Sigmoid colon (tissue), 7 donors: ENCODE measurements at places on chromosomes 1 and 21. TPM values are rescaled to one million over a fixed set of nuclear protein-coding genes. Genes with fewer than 3 reads are reported as not detected.

DNA sequence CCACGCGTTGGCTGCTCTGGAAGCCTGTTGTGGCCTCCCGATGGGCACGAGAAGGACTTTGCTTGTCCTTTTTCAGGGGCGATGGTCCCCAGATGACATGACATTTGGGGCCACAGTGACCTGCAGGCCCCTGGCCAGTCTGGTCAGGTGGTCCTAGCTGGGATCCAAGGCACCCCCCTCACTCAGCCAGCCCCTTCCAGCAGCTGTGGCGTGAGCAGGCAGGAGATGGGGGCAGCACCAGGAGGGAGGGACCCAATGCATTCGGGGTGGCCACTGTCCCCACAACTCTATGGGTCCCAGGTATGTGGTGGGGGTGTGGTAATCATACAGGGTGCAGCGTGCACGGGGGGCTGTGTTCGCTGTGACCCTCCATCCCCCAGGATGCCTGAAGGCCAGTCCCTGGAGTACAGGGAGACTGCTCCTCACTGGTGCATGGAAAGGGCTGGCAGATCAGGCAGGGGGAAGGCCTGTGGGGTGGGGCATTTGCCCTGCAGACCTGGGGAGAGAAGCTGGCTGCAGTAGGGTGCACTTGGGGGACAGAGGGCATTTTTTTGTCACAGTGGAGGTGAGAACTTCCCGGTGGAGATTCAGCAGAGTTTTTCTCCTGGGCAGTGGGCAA, 31.7 kb downstream of the WNT3A start:
- no peak overlapping the region for H3K4me3 ChIP-seq
- H3K36me3 ChIP-seq = no peaks in the 10 kb centered on the region
- peaks cover 52% of the 10 kb centered on the region for H3K27me3 ChIP-seq
- H3K4me1 ChIP-seq = peaks cover 10% of the 10 kb centered on the region
- peak; percentile 37 for DNase-seq
- H3K27ac ChIP-seq = no peak overlapping the region

GRCh38 chr1:89361681-89362080, 2.2 kb upstream of the GBP6 start:
- H3K27me3 ChIP-seq = no peaks in the 10 kb centered on the region
- H3K27ac ChIP-seq = no peak overlapping the region
- H3K4me3 ChIP-seq = no peak overlapping the region
- H3K4me1 ChIP-seq = peaks cover 5% of the 10 kb centered on the region
- H3K36me3 ChIP-seq = no peaks in the 10 kb centered on the region

DNA sequence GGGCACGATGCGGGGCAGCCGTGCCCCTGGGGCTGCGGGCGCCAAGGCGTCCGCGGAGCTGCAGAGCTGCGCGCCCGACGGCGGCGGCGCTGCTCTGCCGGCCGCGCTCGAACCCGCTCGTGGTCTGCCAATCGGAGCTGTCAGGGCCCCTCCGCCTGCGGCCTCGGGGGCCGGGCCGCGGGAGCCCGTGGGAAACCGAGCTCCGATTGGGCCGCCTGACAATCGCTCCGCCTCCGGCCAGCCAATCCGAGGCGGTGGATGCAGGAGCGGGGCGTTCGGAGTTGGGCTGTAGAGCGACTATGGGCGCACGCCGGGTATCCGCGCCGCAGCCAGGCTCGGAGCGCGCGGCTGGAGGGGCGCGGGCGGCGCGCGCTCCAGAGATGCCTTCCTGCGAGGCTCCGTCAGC, 100.5 kb upstream of the SOD1 start:
- H3K36me3 ChIP-seq = no peaks in the 10 kb centered on the region
- no peak overlapping the region for H3K27ac ChIP-seq
- peak; percentile 86 for DNase-seq
- no peaks in the 10 kb centered on the region for H3K4me1 ChIP-seq

DNA sequence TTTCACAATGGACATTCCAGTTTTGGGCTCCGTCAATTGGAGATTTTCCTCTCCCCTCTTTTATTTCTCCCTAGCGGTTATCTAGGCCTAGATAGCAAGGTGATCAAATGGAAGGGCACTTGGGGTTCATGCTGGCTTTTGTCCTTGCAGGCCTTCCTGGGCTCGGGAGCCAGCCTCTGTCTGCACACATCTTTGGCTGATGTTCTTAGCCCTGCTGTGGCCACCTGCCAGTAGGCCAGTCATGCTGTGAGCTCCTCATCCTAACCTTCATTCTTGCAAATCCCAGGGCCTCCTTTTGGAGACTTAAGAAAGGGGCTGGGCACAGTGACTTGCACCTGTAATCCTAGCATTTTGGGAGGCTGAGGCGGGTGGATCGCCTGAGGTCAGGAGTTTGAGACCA, 13.5 kb downstream of the TIE1 start:
- DNase-seq = peak; percentile 19
- no peaks in the 10 kb centered on the region for H3K4me1 ChIP-seq
- H3K4me3 ChIP-seq = no peak overlapping the region
- H3K27ac ChIP-seq = no peak overlapping the region

S100A9 gene
- total RNA-seq = 73.4 TPM

ZNF697 gene
- 2.4 TPM for total RNA-seq

GRCh38 chr1:157678721-157679120, 21.8 kb downstream of the FCRL3 start:
- H3K36me3 ChIP-seq = no peaks in the 10 kb centered on the region
- no peaks in the 10 kb centered on the region for H3K27me3 ChIP-seq
- no peak for DNase-seq
- H3K4me1 ChIP-seq = no peaks in the 10 kb centered on the region

DNA sequence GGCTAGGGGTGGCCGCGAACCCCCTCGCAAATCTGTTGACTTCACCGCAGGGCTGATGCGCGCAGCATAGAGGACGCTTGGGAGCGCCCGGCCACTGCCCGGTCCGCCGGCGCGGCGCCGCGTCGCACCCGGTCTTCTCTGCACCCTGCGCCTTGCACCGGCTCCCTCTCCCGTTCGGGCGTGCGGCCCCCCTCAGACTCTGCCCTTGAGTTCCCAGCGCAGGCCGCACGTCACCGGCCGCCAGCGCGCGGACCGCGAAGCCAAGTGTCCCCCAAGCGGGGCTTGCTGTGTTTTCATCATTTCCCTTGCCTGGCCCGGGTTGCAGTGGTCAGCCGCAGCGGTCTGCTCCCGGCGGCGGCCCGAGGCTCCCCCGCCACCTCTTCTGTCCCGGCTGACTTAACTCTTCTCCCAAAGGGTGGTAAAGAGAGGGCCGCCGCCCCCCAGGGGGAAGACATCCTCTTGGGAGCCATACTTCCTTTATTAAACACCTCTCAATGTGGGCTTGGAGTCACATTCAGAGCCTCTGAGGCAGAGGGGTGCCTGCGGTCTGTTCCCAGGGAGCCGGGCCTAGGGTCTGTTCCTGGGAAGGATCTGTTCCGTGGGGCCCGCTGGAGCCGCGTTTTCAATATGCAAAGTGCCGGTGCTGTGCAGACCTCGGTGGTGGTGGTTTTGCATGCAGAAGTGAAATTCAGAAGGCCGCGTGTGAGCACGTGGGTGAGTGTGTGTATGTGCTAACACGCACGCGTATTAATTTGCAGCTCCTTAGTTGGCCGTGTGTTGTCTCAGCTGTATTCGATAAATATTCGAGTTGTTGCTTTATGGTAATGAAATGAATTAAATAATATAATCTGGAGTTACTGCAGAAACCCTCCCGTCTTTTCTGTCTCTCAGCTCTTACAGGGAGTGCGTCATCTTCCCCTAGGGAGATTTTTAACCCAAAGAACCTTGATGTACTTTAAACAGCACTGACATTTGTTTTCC, 17.6 kb downstream of the PBX1 start:
- peak overlapping the region; percentile 46 for H3K4me3 ChIP-seq
- H3K36me3 ChIP-seq = no peaks in the 10 kb centered on the region
- H3K27ac ChIP-seq = peak overlapping the region; percentile 89
- no peaks in the 10 kb centered on the region for H3K27me3 ChIP-seq
- peak; percentile 74 for DNase-seq
- H3K4me1 ChIP-seq = peaks cover 80% of the 10 kb centered on the region

C1QB gene
- total RNA-seq = 82.0 TPM

DTL gene
- total RNA-seq = 0.36 TPM

LRP8 gene
- total RNA-seq = 1.1 TPM

CRP gene
- not detected for total RNA-seq

DNA sequence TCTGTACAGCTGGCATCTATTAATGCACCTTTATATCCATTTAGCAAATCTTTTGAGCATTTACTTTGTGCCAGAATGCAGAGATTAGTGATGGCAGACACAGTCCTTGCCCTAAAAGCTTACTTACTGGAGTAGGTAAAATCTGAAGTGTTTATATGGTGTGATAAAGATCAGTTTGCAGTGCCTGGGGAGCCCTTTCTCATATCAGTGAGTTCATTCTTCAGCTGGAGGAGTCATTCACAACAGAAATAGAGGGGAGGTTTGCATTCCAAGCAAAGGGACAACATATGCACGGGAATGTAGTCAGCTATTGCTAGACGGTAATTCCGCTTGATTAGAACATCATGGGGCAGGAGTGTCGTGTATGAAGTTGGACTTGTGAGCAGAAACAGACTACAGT, 8.4 kb downstream of the SLC35F3 start:
- no peaks in the 10 kb centered on the region for H3K4me1 ChIP-seq
- no peak overlapping the region for H3K27ac ChIP-seq
- H3K36me3 ChIP-seq = no peaks in the 10 kb centered on the region
- no peak overlapping the region for H3K4me3 ChIP-seq
- no peak for DNase-seq
- H3K27me3 ChIP-seq = no peaks in the 10 kb centered on the region

PTPRC gene
- 12.5 TPM for total RNA-seq

DNA sequence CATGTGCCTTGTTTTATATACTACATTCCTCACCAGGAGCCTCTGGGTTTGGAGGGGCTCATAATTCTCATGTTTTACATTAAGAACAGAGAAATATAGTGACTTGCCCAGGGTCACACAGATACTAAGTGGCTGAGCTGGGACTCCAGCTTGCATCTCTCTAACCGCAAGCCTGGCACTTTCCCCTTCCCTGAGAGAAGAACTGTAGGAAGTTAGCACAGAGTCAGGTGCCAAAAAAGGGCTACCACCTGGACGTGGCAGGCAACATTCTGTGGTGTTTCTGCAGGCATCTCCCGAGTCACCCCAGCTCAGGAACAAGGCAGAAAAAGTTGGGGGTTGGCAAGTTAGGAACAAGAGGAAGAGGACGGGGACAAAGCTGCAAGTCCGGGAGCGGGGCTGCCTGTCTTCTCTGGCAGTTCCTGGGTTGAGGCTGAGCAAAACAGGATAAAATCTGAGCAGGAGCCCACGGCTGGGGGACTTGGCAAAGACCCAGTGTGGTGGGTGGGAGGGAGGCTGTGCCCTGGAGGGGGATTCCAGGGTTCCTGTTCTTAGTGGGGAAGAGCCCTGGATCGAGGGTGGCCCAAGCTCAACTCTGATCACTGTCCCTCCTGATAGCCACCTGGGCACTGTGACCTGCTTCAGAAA, 9.8 kb downstream of the PLA2G5 start:
- DNase-seq = peak; percentile 50
- no peak overlapping the region for H3K27ac ChIP-seq

GRCh38 chr1:107058245-107059032, 2.0 kb downstream of the PRMT6 start:
- H3K4me3 ChIP-seq = peak overlapping the region; percentile 74
- H3K36me3 ChIP-seq = no peaks in the 10 kb centered on the region
- no peaks in the 10 kb centered on the region for H3K27me3 ChIP-seq
- H3K4me1 ChIP-seq = peaks cover 12% of the 10 kb centered on the region
- no peak overlapping the region for H3K27ac ChIP-seq
- DNase-seq = no peak

- no peaks in the 10 kb centered on the region for H3K4me1 ChIP-seq
- no peak overlapping the region for H3K4me3 ChIP-seq
- no peaks in the 10 kb centered on the region for H3K36me3 ChIP-seq
- no peaks in the 10 kb centered on the region for H3K27me3 ChIP-seq
Observed at GRCh38 chr1:52747450-52747849, 21.2 kb downstream of the ZYG11B start.

LAD1 gene
- not detected for total RNA-seq

DNA sequence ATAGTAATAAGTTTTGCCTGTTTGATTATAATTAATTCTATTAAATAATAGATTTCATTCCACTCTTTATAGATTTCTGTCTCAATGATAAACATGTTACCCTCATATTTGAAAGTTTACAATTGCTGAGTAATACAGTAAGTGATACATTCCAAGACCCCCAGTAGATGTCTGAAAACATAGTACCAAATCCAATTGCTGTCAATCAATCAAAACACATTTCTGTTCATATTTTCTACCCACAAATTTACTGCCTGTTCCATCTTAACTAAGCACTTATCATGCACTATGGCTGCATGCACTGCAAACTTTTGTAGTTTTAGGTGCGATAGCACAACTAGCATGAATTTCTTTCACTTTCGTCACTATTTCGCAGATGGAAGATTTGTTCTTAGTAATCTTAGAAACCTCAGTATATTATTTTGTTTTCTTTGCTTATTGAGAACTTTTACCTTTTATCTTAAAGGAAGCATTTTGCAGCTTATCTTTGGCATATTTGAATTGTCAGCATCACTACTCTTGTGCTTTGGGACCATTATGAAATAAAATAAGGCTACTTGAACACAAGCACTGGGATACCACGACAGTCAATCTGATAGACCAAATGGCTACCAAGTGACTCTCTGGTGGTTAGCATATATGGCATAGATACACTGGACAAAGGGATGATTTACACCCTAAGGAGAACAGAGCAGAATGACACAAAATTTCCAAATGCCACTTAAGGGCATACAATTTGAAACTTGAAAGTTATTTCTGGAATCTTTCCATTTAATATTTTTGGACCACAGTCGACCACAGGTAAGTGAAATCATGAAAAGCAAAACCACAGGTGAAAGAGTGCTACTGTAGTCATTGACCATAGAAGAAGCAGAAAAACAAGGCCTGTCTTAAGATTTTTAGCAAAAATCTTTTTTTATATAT, 67.6 kb downstream of the RGS13 start:
- H3K4me3 ChIP-seq = no peak overlapping the region
- no peak overlapping the region for H3K27ac ChIP-seq
- H3K36me3 ChIP-seq = no peaks in the 10 kb centered on the region
- H3K4me1 ChIP-seq = no peaks in the 10 kb centered on the region
- DNase-seq = no peak
- no peaks in the 10 kb centered on the region for H3K27me3 ChIP-seq

- no peak for DNase-seq
- H3K4me1 ChIP-seq = no peaks in the 10 kb centered on the region
- no peak overlapping the region for H3K4me3 ChIP-seq
- no peaks in the 10 kb centered on the region for H3K36me3 ChIP-seq
- H3K27ac ChIP-seq = no peak overlapping the region
Observed at GRCh38 chr1:157641177-157641576, 43.3 kb upstream of the FCRL4 start.

C2CD2 gene
- total RNA-seq = 23.9 TPM

DNA sequence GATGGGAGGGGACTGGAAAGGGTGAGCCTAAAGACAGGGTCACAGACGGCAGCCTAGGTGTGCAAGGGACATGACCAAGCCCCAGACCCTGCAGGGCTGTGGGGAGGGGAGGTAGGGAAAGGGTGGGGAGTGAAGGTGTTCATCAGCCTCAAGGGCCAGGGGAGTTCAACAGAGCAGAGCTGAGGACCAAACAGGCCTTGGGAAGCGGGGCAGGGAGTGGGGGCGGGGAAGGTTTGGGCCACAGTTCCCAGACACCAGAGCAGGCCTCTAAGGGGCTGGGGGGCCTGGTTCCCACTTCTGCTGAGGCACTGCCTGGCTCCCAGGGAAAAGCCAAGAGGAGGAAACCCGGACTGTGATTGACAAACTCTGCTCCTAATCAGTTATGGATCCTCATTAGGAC, 456.3 kb downstream of the MATN1 start:
- peaks cover 6% of the 10 kb centered on the region for H3K27me3 ChIP-seq
- no peak overlapping the region for H3K4me3 ChIP-seq
- no peaks in the 10 kb centered on the region for H3K4me1 ChIP-seq
- peak; percentile 35 for DNase-seq

GRCh38 chr1:92795166-92795565, 10.3 kb upstream of the EVI5 start:
- H3K27ac ChIP-seq = no peak overlapping the region
- DNase-seq = no peak

- no peaks in the 10 kb centered on the region for H3K27me3 ChIP-seq
- no peak for DNase-seq
- H3K4me3 ChIP-seq = no peak overlapping the region
Observed at GRCh38 chr1:170156594-170156993, 10.8 kb downstream of the NTMT2 start.
